ENCODE measurements at places on chromosomes 6 and 20. TPM values are rescaled to one million over a fixed set of nuclear protein-coding genes. Genes with fewer than 3 reads are reported as not detected.
A peak's percentile ranks its signal among the peaks of the same experiment; 100 is the strongest.

The CALHM4 gene
- not detected for total RNA-seq

GRCh38 chr6:108078191-108078590, 3.6 kb upstream of the OSTM1 start:
- DNase-seq: no peak

The TP53TG5 gene
- total RNA-seq: not detected

DNA sequence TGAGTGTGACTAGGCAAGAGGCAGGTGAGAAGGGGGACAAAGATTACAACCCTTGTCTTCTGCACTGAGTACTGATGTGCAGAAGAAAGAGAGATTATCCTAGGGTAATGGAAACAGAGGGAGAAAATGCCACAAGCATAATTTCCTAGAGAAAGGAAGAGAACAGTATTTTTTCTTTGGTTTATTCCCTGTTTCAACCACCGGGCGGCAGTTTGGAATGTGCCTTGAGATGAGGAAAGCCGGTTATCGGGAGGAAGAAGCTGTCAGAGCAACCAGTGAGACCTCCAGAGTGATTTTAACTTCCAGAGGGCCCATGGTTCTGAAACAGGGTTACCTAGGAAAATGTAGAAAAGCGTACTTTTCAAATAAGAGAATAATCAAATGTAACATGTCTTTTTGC, 121.4 kb downstream of the REV3L start:
- peak; percentile 2 for DNase-seq

The PRRT1 gene
- total RNA-seq: 0.78 TPM

The HLA-DMB gene
- total RNA-seq: 2.0 TPM

DNA sequence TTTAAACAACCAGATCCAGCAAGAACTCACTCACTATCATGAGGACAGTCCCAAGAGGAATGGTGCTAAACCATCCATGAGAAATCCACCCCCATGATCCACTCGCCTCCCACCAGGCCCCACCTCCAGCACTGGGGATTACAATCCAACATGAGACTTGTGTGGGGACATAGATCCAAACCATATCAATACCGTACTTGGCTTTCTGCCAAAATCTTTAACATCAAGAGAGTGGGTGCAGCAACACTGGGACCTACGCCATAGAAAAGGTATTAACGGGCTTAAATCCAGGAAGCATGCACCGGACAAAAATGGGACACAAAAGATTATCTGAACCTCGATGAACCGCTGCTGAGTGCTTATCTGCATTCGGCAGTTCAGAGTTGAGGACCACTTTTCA, 322.3 kb upstream of the ARID1B start:
- no peak for DNase-seq

DNA sequence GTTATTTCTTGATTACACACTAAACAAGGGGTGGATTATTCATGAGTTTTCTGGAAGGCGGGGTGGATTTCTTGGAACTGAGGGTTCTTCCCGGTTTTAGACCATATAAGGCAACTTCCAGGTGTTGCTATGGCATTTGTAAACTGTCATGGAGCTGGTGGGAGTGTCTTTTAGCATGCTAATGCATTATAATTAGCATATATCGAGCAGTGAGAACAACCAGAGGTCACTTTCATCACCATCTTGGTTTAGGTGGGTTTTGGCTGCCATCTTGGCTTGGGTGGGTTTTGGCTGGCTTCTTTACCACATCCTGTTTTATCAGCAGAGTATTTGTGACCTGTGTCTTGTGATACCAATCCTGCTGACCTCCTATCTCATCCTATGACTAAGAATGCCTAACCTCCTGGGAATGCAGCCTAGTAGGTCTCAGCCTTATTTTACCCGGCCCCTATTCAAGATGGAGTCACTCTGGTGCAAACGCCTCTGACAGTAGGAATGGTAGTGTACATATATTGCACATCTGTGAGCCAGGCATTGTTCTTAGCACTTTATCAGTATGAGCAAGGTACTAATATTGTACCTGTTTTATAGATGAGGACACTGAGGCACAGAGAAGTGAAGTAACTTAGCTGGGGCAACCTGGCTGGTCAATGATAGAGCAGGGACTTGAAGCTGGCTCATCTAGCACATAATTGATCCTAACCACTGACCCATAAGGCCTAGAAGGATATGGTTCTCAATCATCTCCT, 203.7 kb downstream of the NFATC2 start:
- DNase-seq: no peak

GRCh38 chr6:42963179-42963854, 2.8 kb downstream of the GNMT start:
- no peak for DNase-seq

DNA sequence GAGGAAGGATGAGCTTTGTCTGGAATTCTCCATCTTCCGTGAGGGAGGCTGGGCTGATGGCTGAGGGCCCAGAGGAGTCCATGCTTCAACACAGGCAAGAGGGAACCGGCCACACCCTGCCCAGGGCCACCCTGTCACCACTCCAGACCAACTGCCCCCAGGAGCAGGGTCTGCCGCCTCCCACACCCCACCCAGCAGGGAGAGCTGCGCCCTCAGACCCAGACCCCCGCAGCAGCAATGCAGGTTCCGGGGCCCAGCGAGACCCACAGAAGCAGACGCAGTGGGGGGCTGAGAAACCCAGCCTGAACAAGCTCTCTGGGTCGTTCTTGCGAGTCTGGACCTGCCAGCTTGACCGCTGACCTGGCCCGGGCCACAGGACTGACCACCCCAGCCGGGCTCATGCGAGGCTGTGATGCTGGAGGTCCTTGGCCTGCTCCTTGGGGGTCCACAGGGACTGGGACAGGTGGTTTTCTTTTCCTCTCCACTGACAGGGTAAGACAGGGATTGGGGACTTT, 25.0 kb downstream of the FRMD1 start:
- DNase-seq: no peak

GRCh38 chr6:12288211-12288618, 1.9 kb upstream of the EDN1 start:
- no peak for DNase-seq

DNA sequence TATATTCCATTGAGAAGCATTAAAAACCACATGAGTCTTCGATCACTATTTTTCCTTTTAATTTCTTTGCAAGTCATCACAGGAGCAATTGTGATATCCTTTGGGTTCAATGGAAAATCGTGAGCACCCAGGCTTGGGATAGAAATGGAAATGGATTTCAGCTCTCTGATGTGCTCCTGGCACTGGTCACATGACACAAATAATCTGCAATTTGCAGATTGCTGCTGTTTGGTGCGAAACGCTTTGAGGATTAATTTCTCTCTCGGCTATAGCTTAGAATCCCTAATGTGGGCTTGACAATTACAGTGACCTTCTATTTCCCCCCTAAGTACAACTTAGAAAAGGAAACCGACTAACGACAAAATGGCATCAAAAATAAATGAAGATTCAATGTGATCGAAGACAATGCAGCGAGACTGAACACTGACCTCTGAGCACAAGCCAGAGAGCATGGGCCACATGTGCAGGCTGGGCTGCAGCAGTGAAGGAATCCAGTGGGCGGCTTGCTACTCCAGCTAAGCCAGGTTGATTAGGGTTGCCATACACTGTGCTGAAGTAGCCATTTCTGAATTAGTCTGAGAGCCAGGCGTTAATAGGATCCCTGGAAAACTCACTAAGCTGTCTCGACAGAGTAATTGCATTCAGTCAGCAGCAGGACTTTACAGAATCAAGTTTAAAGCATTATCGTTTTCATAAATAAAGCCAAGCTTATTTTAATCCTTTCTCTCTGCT, 301.8 kb upstream of the AGPAT4 start:
- DNase-seq: no peak

The C6orf141 gene
- 1.2 TPM for total RNA-seq

DNA sequence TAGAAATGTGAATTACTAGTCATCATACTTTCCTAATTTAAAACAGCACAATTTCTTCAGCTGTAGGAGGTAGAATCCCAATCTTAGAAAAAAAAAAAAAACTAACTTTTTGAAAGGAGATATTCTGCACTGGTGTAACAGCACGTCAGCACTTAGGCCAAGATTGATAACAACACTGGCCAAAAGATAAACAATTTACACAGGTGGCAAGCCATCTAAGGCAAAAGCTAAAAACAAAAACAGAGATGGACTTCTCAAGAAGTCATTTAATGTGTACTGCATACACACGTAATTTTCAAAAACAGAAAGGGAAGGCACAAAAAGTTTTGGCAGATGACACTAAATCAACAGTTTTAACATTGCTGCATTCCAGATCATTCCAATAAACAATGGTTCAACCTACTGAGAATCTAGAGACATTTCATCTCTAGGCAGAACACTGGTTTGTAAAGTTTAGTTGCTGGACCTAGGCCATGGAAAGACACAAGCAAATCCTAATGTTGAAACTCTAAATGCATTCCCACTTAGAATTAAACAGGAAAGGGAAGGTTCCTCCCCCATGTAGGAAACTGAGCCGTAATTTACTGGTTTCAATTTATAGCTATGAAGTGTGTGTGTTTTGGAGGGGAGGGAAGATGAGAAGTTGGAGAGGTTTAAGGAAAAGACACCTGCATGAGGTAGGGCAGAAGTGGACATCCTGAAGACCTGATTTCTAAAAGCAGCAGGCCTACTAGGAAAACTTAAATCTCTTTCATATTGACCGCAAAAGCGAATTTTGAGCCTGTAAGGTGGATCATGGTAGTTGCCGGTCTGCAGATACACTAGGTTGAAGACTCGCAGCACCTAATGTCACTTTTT, 1.3 kb downstream of the GCLC start:
- DNase-seq: no peak

- no peak for DNase-seq
Measured at GRCh38 chr6:145631374-145631773, 103.9 kb downstream of the EPM2A start.

Measured in occipital lobe (tissue), 3 donors.